Activated CD4-positive, alpha-beta T cell treated with anti-CD3 and anti-CD28 coated beads, Interleukin-2, amount 10 ng/mL, durations not matched to agents 7 days and 5 days (primary cell): ENCODE measurements at places on chromosomes 12 and 14. TPM values are rescaled to one million over a fixed set of nuclear protein-coding genes. Genes with fewer than 3 reads are reported as not detected.

DNA sequence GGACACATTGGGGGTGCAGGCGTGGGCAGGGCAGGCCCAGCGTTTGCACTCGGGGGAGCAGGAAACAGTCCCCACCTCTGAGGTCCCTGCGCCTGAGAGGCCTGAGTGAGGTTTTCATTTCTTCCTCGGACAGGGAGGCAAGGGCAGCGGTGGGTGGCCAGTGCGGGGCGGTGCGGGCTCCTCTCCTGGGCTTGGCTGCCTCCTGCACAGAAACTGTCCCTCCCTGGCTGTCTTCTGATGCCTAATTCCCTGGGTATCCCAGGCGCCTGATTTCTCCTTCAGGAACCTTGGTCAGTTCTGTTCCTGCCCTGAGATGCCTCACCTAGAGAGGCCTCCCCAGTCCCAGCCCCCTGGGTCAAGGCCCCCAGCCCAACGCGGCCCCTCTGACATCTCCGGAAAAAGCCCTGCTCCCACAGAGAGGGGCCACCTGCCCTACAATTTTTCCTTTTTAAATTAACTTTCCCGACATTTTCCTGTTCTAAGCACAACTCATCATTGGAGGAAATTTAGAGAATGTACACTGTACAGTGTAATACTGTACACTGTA, 260.3 kb downstream of the ADGRD1 start:
- H3K4me3 ChIP-seq, result no peak overlapping the region
- no peak for DNase-seq
- H3K27ac ChIP-seq, result no peak overlapping the region
- H3K36me3 ChIP-seq, result no peaks in the 10 kb centered on the region
- peaks cover 8% of the 10 kb centered on the region for H3K27me3 ChIP-seq

GRCh38 chr14:85508863-85509262, 21.1 kb upstream of the FLRT2 start:
- no peak for DNase-seq
- H3K36me3 ChIP-seq, result no peaks in the 10 kb centered on the region
- H3K27me3 ChIP-seq, result no peaks in the 10 kb centered on the region
- H3K4me1 ChIP-seq, result no peaks in the 10 kb centered on the region
- no peak overlapping the region for H3K4me3 ChIP-seq
- no peak overlapping the region for H3K27ac ChIP-seq

DNA sequence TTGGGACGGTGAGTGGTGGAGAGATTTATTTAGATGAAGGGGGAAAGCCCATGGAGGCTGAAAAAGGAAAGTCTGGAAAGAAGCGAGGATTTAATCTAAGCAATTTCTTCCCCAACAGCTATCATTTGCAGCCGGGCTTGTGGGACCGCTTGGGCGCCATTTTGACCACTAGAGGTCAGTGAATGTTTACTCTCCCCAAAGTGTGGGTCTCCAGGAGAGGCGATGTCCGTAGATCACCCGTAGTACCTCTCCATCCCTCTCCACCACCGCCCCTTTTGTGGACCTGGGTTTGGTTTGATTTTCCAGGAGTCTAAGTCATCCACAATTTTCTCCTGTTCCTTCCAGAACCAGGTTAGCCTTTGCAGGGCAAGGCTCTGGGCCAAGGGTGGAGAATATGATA, 91.2 kb upstream of the PARP11 start:
- H3K27me3 ChIP-seq, result no peaks in the 10 kb centered on the region
- no peak overlapping the region for H3K27ac ChIP-seq
- no peak overlapping the region for H3K4me3 ChIP-seq
- DNase-seq, result no peak
- H3K36me3 ChIP-seq, result no peaks in the 10 kb centered on the region

DNA sequence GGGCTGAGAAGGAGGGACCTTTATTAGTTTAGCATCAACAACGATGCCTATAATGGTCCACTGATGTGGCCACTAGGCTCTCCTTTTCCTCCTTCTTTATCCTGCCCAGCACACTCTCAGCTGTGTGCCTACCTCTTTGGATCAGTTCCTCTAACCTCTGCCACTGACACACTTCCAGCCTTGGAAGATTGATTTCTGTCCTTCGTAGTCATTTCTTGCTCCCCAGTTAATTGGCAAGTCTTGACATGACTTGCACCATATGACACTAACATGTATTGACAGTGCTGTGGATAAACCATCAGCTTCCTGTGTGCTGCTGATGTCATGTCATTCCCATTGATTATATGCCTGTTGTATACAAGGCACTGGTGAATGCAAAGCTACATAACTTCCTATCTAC, 90.2 kb upstream of the PLEKHG7 start:
- no peaks in the 10 kb centered on the region for H3K27me3 ChIP-seq
- no peak overlapping the region for H3K4me3 ChIP-seq
- peaks cover 9% of the 10 kb centered on the region for H3K4me1 ChIP-seq
- H3K36me3 ChIP-seq, result no peaks in the 10 kb centered on the region

DNA sequence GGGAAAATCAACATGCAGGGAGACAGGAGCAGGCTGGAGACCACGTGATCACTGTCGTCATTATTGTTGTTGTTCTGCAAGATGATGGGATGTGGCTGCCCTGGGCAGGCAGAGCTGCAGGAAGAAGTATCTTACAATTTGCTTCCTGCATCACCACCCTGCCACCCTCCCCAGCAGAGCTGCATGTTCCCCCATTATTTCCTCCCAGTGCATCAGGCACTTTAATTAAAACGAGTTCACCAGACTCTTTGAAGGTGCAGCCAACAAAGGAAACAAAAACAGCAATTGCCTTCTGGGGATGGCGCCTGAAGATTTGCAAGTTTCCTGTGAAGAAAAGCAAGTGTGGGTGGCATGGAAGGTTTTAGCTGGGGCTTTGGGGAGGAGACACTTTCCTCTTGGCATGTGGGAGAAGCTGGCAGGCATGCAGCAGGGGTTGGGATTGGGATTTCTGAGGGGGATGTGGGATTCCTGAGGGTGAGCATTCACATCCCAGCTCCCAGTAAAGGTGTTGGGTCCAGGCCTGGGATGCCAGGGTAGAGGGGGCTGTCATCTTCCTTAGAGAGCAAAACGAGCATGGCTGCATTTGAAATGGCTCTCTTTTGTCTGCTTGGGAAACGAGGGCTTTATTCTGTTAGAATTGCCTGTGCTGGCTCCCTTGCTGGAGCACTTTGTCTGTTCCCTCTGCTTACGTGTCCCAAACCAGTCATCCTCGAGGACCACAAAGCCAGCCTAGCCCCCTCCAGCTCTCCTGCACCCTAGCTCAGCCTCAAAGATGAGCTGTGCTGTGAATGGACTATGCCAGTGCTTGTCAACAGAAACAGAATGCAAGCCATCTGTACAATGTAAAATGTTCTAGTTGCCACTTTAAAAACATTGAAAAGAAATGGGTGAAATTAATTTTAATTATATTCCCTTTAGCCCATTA, 11.5 kb upstream of the C14orf132 start:
- H3K36me3 ChIP-seq, result no peaks in the 10 kb centered on the region
- DNase-seq, result no peak
- H3K4me1 ChIP-seq, result peaks cover 13% of the 10 kb centered on the region
- no peak overlapping the region for H3K4me3 ChIP-seq
- peak overlapping the region; percentile 78 for H3K27ac ChIP-seq

DNA sequence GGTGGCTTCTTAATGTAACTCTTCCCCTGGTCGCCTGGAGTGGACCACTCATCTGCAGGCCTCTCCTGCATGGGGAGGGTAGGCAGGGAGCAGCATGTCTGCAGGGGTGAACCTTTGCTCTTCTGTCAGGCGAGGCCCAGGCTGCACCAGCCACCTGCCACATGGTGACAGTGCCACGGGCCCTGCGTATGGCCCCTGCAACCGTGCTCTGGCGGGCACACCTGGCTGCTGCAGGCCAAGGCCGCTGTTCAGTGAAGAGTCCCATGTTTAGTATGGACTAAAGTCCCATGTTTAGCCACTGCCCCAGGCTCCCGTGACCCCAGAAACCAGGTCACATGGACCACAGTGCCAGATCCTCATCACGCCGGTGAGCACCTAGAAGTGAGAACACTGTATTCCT, 187.0 kb downstream of the ADGRD1 start:
- H3K4me1 ChIP-seq, result no peaks in the 10 kb centered on the region
- no peak for DNase-seq
- no peaks in the 10 kb centered on the region for H3K27me3 ChIP-seq
- no peak overlapping the region for H3K4me3 ChIP-seq
- H3K36me3 ChIP-seq, result no peaks in the 10 kb centered on the region
- H3K27ac ChIP-seq, result no peak overlapping the region

DNA sequence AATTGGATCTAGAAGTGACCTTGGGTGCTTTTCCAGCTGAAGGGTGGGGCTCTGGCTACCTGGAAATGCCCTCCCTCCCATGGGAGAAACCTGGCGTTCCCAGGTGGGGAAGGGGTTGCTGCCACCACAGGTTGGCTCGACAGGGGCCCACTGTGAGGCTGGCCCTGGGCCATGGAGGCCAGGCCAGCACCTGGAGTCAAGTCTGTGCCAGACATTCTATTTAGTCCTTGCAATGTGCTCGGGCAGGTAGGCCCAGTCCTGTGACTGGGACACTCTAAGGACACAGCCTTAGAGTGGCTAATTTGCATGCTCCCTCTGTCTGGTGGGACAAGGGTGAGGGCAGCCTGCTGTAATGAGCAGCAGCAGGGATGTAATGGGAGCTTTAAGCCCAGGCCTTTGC, 11.9 kb downstream of the VRTN start:
- H3K27ac ChIP-seq, result no peak overlapping the region
- H3K27me3 ChIP-seq, result peaks cover 7% of the 10 kb centered on the region
- no peak for DNase-seq
- H3K36me3 ChIP-seq, result no peaks in the 10 kb centered on the region

- H3K36me3 ChIP-seq, result no peaks in the 10 kb centered on the region
- no peak overlapping the region for H3K27ac ChIP-seq
- H3K27me3 ChIP-seq, result no peaks in the 10 kb centered on the region
- peaks cover 13% of the 10 kb centered on the region for H3K4me1 ChIP-seq
- no peak overlapping the region for H3K4me3 ChIP-seq
Measured at GRCh38 chr12:70383886-70384285, 17.8 kb downstream of the KCNMB4 start.

DNA sequence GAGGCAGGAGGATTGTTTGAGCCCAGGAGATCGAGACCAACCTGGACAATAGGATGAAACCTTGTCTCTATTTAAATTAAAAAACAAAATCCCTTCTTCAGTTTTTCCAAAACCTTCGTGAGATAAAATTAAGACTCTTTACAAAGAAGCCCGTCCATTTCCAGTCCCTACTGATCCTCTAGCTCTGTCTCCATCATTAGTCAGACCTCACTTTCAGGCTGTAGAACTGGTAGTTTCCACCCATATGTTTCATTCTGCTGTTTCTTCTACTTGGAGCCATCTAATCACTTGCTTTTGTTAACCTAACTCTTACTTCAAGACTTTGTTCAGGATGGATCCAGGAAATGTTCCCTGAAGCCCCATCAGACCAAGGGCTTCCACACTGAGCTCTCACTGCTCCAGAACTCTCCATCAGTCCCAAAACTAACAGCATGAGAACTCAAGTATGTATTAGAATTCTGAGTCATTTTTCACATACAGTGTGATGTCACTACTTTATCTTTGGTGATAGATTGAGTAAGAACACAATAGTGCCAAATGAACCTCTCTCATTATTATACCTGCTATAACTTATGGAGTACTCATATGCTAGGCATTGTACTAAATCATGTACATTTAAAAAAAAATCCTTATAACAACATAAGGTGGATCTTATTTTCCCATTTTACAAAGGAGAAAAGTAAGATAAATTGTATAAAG, 90.8 kb downstream of the PRICKLE1 start:
- H3K4me3 ChIP-seq, result no peak overlapping the region
- no peak overlapping the region for H3K27ac ChIP-seq
- H3K36me3 ChIP-seq, result no peaks in the 10 kb centered on the region
- DNase-seq, result no peak
- H3K4me1 ChIP-seq, result no peaks in the 10 kb centered on the region

- H3K4me3 ChIP-seq, result no peak overlapping the region
- H3K27me3 ChIP-seq, result no peaks in the 10 kb centered on the region
- DNase-seq, result no peak
- no peaks in the 10 kb centered on the region for H3K4me1 ChIP-seq
- no peaks in the 10 kb centered on the region for H3K36me3 ChIP-seq
Measured at GRCh38 chr12:42923156-42923555, 333.6 kb upstream of the PRICKLE1 start.

GRCh38 chr12:19826980-19827550, 387.8 kb downstream of the AEBP2 start:
- no peak for DNase-seq
- H3K4me1 ChIP-seq, result no peaks in the 10 kb centered on the region
- H3K4me3 ChIP-seq, result no peak overlapping the region
- H3K27me3 ChIP-seq, result no peaks in the 10 kb centered on the region
- no peaks in the 10 kb centered on the region for H3K36me3 ChIP-seq

DNA sequence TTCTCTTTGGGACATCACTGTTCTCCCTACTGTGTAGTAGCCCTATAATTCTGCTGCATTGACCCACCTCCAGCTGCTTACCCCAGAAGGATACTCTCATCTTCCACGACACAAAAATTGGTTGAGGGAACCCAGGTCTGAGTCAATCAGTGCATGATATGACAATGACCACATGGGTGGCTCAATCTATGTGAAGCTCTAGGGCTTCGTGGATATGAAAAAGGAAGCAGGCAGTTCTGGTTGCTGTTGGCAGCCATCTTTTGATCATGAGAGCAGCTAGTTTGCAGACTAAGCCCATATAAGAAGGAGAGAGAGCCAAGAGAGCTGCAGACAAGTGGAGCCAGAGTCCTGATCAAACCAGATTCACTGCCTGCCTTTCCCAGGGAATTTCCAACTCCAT, 57.9 kb downstream of the AVPR1A start:
- H3K27ac ChIP-seq, result no peak overlapping the region
- no peak overlapping the region for H3K4me3 ChIP-seq
- no peaks in the 10 kb centered on the region for H3K27me3 ChIP-seq
- no peaks in the 10 kb centered on the region for H3K36me3 ChIP-seq
- no peaks in the 10 kb centered on the region for H3K4me1 ChIP-seq
- DNase-seq, result no peak

DNA sequence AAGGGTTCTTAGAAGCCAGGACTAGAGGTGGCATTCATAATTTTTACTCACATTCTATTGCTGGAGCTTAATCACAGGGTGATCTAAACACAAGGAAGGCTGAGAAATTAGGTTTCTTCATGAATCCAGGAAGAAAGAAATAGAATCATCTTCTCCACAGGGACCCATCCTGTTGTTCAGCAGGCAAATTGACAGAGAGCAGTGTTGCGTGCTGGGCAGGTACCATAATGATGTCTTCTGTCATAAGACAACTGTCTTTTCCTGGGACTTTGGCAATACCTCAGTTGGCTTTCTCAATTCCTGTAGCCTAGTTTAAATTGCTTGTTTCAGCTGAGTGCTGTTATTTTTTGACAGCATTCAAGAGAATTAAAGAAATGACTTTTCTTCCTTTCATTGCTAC, 468.0 kb upstream of the SYT1 start:
- DNase-seq, result no peak
- H3K4me1 ChIP-seq, result no peaks in the 10 kb centered on the region
- no peaks in the 10 kb centered on the region for H3K27me3 ChIP-seq
- no peaks in the 10 kb centered on the region for H3K36me3 ChIP-seq
- no peak overlapping the region for H3K27ac ChIP-seq

- no peaks in the 10 kb centered on the region for H3K27me3 ChIP-seq
- peak; percentile 14 for DNase-seq
- H3K4me3 ChIP-seq, result no peak overlapping the region
- H3K27ac ChIP-seq, result no peak overlapping the region
Measured at GRCh38 chr12:56931474-56931978, 2.7 kb downstream of the SDR9C7 start.

The FGF6 gene
- not detected for total RNA-seq

The DTX1 gene
- total RNA-seq, result 0.25 TPM

The TAC3 gene
- total RNA-seq, result 0.25 TPM

The SLC10A1 gene
- total RNA-seq, result not detected
